DMS 273 treated with DMSO at 0.1 percent for 48 hours (cell line): ENCODE measurements at places on chromosomes 12 and 14.

DNA sequence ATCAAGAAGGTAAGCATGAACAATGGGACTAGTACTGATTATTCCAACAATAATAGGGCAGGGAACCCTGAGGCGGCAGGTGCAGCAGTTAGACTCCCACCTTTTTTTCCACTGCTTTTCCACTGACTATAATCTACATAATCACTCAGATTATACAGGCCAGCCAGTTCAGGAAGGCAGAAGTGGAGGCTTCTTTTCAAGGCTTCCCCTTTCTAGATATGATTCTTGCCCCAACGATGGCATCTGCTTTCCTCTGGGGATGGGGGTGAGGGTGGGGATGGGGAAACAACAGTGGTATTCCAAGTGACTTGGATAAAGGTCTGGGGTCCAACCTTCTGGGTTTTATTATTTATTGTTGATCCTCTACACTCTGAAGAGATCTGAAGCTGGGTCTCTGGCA, 331 bp downstream of the NCKAP1L start:
- DNase-seq = no peak

GRCh38 chr12:124896461-124896860, 18.0 kb downstream of the UBC start:
- no peak for DNase-seq

GRCh38 chr12:32864731-32865130, 31.8 kb downstream of the PKP2 start:
- DNase-seq = no peak

DNA sequence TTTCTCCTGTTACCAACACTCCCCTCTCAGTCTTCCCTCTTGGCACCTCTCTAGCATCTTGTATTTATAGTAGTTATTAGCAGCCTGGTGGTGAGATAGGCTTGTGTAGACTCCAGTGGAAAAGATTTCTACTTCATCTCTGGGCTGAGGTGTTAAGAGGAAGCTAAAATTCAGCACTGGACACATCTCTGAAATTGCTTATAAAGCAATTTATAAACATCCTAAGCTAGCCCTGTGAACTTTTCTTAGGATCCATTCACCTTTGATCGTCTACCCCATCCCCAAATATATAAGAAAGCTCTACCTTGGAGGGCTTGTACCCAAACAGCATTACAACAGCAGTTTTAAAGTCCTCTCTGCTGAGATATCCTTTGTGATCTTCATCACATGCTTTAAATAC, 928 bp downstream of the EFCAB11 start:
- DNase-seq = no peak

- no peak for DNase-seq
Observed at GRCh38 chr14:75476274-75476995, 45.8 kb upstream of the BATF start.

DNA sequence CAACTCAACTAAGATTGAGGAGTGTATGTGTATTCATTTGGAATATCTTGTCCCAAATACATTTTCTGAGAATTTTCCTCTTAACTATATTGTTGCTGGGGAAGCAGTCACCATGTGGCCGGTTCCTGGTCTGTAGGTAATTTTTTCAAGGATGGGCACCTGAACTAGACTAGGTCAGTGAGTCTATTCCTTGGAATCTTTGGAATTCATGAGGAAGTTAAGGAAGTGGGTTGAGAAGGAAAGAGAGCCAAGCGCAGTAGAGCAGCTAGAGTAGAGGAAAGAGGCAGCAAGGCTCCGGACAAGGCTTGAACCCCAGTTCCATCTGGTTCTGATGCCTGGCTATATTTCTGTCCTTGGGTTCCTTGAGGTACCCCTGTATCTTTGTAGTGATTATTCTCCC, 183.7 kb downstream of the DACT1 start:
- no peak for DNase-seq

DNA sequence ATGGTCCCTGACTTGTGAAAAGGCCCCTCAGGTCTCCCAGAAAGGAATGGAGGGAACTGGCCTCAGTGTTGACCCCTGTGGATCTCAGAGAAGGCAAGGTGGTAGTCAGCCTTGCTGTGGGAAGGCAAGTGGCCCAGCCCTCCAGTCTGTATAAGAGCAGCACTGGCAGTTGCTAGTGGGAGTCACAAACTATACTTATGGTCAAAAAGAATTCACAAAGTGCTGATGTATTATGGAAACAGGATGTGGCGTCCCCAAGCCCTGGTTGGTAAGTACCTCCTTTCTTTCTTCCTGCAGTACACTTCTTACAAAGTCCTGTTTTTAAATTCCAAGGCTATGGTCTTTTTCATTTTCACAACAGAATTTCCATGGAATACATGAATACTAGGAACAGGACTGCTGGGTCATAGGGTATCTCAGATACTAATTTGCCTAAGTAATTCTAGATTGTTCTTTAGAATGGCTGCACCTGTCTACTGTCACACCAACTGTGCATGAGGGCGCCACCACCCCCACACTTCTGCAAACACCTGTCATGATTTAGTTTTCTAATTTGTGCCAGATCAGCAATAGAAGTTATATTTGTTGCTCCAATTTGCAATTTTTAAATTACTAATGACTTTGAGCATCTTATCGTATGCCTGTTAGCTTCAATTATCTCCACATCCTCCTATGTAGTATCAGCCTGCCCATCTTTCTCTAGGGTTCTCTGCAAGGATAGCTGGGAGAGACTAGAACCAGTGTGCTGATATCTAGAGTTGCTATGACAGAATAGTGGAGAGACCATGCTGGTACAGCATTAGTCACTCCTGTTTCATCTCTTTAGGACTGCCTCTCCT, 40.7 kb upstream of the TMEM263 start:
- no peak for DNase-seq
